ENCODE measurements at places on chromosomes 4 and X. TPM values are rescaled to one million over a fixed set of nuclear protein-coding genes. Genes with fewer than 3 reads are reported as not detected.
A peak's percentile ranks its signal among the peaks of the same experiment; 100 is the strongest.

The ZDHHC9 gene
- 17.4 TPM for total RNA-seq

The GSPT2 gene
- 7.3 TPM for total RNA-seq

The RASGEF1B gene
- total RNA-seq: not detected

The CSAG3 gene
- total RNA-seq: 2.2 TPM

- peak; percentile 68 for DNase-seq
These were observed 114.0 kb upstream of the VEGFC start for GRCh38 chr4:176906709-176907108.

DNA sequence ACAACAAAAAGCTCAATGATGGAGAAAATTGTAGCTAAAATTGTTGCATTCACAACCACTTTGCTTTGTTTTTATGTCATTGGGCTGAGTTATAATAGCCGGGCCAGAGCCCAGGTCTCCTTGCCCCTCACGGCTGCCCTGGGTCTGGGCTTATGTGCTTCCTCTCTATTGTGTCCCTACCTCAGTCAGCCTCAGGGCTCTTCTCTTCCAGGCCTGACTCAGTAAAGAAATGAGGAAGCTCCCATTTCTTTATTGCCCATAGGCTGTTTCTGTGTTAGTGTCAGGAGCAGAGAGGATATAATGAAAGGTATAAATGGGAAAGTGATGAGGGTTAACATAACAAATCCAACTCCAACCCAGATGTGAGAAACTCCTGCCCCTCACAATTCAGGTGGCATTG, 18.0 kb downstream of the BST1 start:
- DNase-seq: no peak

GRCh38 chr4:73446336-73446938, 10.4 kb downstream of the AFP start:
- peak; percentile 47 for DNase-seq

GRCh38 chr4:98199247-98199646, 56.0 kb upstream of the STPG2 start:
- DNase-seq: no peak

DNA sequence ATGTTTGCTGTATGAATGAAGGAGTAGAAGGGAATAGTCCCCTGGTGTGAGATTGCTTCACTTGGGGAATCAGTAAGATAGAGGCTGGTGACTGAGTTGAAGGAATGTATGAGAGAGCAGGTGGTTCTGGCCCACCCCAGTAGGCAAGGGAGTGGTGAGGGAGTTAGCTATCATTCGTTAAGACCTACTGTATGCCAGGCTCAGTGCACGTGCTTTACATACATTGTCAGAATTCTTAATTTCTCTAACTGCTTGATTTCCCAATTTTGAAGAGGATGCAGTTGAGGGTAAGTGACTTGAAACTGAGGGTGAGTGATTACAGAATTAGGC, 700 bp downstream of the VMA21 start:
- peak; percentile 0 for DNase-seq

DNA sequence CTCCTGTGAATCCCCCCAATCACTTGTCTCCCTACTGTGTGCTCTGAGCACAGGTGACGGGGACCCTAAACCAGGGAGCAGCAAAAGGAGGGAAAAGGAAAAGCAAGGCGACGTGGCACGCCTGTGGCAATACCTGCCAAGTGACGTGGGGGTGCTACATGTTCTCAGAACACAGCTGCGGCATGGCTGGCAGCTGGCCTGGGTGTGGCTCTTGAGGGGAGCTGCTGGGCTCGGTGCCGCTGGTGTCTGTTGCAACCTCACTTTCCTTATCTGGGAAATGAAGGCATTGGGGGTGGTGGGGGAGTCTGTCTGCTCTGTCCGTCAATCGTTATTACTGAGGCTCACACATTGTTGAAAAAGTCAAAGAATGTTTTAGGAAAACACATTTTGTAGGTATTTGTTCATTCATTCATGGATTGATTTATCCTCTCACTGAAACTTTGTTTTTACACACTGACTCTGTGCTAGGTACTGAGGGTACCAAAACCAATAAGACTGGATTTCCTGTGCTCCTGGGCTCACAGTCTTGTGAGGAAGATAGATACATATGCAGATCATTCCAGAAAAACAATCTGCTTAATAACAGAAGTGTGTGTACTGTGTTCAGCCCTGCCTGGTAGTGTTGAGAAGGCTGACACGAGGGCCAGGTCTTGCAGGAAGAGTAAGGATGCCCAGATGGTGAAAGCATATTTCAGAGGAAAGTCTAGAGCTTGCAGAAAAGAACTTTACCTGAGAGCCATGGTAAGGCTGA, 217.6 kb downstream of the PTTG2 start:
- DNase-seq: peak; percentile 51

DNA sequence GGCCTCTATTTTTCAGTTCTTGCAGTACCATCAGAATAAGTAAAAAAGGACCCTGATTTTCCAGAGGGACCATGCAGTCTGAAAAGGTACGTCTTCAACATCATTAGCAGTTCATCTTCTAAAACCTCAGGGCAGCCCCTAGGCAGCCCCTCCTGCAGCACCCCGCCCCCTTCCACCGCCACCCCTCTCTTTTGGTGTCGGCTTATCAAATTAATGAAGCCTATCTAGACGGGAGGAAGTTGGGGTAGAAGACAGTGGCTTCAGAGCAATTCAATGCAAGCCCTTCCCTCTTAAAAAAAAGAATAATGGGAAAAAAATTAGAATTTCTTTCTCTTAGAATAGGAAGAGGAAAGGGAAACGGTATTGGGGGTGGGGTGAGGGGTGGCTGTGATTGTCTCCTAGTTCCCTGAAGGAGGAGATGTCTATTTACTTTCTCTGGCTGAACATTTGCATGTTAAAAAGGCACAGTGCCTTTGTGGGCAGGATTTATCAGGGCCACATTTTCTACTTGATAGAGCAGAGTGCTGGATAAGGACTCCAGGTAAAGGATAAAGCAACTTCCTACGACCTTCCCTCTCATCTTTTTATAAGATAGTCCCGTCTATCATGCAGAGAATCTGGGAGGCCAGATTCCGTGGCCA, 159.4 kb downstream of the MGST2 start:
- no peak for DNase-seq

- DNase-seq: no peak
These were observed 143.5 kb downstream of the QDPR start for GRCh38 chr4:17368408-17368807.

GRCh38 chrX:138771047-138771446, 59.5 kb upstream of the FGF13 start:
- DNase-seq: no peak

GRCh38 chr4:35912174-35912573, 332.1 kb downstream of the ARAP2 start:
- no peak for DNase-seq

- DNase-seq: peak; percentile 2
These were observed 763 bp downstream of the USP38 start for GRCh38 chr4:143185253-143186107.

DNA sequence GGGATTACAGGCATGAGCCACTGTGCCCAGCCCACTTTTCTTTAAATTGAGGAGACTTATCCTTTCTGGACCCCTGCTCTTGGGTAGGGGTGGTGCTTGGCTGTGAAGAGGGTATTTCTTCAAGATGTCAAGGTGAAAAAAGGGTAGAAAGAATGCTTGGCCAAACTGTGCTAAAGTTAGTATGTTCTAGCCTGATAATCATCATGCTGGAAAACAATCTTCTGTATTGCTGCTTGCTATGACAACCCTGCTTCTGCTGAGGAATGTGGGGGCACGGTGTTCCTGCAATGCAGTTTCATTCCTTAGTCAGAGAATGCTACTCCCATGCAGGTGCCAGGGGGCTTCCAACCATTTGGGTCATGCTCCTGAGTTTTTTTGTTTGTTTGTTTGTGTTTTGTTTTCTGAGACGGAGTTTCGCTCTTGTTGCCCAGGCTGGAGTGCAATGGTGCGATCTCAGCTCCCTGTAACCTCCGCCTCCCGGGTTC, 4.0 kb upstream of the UBE2A start:
- DNase-seq: no peak

GRCh38 chr4:21077967-21078366, 377.7 kb downstream of the PACRGL start:
- no peak for DNase-seq

GRCh38 chrX:29617276-29617675, 598.1 kb upstream of the MAGEB2 start:
- DNase-seq: peak; percentile 19

DNA sequence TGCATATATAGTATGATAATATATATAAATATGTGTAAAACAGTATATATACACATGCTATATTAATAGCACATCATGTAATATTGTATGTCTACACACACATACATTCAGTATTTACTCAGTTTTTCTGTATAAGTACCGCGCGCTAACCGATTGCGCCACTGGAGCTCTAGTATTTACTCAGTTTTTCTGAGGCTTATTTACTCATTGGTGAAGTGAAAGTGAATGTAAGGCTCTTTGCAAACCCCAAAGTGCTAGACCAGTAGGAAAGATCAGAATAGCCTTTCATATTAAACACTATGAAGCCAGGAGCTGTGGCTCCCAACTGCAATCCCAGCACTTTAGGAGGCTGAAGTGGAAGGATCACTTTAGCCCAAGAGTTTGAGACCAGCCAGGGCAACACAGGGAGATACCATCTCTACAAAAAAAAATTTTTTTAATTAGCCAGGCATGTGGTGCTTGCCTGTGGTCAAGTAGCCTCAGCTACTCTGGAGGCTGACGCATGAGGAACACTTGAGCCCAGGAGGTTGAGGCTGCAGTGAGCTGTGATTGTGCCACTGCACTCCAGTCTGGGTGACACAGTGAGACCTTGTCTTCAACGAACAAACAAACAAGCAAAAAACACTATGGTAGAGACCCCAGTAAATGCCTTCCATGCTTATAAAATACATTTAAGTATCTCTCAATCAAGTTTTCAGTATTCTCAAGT, 125.8 kb downstream of the KIT start:
- DNase-seq: peak; percentile 13
